ENCODE measurements at places on chromosomes 3 and 15.

DNA sequence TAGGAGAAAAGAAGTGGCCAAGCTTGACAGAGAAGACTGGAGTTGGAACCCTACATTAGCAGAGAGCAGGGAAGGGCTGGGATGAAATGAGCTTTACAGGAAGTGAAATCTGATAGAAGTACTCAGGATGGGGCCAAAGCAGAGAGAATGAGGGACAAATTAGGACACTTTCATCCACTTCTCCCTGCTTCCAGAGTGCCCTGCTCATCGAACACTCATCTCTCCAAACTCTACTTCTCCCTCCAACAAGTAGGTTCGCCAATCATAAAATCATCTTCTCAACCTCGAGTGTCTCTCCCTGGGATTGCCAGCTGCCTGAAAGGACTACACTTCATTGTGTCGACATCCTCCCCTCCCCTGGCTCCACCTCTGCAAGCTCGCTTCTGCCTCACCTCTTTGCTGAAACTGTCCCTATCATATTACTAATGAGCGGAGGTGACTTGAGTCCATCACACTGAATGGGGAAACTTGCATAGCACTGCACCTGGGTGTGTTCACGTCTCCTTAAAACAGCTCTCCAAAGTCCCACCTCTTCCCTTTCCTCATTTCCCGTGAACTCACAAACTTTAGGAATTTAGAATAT is 365.8 kb downstream of the FOXP1 start:
- no peak for DNase-seq

DNA sequence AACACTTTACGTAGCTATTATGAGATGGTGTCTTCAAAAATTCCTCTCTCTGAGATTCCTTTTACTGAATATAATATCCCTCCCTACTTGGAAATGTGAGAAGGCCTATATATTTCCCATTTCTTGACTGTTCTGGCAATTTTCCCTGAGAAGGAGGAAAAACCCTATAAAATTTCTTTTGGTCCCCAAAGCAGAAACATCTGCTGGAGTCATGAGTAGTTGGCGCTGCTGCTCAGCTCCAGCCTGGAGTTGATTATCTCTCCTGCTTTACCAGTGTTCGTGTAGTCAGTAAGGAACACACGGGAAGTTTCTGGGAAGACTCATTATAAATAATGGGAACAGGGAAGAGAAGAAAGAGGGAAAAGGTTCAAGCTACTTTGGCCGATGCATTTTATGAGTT is 680.1 kb downstream of the EPHA3 start:
- DNase-seq: no peak

DNA sequence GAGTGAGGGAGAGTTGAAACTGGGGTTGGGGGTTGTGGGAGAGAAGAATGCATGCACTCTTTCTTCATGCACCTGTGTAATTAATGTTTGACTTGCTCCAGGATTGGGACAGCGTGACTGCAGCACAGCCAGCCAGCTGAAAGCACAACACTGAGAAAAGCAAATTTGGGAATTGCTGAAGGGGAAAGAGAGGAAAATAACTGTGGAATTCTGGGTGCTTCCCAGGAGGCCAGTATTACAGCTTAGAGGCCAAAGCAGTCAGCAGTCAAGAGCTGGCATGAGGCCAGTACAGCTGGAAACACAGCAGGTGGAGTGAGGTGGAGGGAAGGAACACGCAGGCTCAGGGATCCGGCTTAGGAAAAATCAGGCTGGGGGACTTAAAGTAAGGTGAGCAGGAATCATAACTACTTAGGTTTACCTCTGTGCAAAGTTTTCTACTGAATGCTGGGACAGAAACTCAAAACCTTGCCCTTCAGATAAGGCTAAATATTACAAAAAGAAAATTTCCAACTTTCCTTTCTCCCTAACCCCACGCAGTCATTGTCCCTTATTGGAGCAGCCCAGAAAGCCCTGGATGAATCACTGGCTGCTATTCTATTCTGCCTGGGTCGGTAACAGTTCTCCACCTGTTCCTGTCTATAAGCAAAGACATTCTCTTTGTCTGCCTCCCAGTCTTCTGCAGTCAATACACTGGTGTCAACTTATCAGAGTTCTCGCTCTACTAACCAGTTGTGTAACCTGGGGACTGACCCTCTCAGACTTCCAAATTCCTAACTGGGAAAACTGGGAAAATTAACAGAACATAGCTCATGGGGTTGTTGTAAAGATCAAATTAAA is 167.2 kb downstream of the MAGI1 start:
- DNase-seq: no peak

- no peak for DNase-seq
Measured at GRCh38 chr15:63530752-63531299, 26.4 kb downstream of the USP3 start.

DNA sequence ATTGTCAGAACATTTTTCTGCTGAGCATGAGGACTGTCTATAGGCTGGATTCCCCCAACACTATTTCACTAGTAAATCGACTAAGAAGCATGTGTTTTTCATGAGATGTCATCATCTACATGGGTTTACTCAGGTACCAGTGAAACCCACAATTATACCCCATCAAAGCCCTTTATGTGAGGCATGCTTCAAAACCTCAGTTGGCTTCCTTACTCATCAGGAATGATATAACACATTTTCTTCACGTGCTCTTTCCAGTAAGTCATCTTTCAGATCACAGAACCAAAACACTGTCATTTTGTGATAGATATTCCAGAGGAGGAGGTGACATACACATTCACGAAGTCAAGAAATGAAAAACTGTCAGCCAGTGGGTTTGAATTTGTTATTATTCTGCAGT is 116.5 kb downstream of the ANO10 start:
- DNase-seq: no peak

DNA sequence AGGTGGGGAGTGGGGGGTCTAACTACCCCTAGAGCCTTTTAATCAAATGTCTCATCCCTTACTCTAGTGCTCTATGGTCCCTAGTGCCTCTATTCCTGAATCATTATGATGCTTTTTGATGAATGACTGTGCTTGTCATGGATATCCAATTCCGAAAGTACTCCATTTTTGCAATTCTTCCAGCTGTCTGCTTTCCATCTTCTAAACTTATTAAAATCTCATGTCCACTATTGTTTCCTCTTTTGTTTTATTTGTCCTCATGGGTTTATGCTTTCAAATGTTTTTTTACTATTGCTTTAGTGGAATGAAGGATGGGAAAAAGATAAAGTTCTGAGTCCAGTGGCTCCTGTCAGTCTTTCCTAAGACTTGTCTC is 77.2 kb upstream of the KCNMB2 start:
- no peak for DNase-seq

DNA sequence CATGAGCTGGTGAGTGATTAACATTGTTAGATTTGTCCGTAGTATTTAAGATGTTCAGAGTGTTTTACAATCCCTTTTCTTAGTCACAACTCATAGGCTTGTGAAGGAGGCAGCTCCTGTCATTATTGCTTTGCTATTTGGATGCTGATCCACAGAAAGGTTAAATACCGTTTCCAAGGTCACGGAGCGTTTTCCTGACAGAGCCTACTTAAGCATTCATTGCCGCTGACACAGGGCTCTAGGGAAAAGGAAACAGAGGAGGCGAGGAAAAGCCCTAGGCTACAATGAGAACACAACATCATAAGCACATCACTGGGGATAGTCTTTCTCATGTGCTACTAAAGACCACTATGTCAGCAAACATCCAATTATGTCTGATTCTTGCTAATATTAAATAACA is 38.5 kb upstream of the CPB1 start:
- DNase-seq: no peak

DNA sequence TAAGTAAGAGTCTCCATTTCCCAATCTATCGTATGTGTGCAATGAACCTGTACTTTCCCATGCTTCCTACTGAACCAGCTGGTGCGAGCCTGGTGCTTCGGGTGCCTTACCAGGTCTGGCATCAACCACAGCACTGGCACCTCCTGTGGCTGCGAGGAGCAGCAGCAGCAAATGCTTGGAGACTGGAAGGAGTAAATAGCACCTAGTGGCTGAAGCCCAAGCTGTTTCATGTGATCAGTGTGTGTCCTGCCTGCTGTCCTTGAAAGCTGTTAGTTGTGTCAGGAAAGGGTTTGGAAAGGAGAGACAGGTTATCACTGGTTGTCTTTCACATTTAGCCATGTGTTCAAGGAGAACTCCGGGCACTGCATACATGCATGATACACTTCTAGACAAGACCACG is 31.8 kb downstream of the PCOLCE2 start:
- no peak for DNase-seq

DNA sequence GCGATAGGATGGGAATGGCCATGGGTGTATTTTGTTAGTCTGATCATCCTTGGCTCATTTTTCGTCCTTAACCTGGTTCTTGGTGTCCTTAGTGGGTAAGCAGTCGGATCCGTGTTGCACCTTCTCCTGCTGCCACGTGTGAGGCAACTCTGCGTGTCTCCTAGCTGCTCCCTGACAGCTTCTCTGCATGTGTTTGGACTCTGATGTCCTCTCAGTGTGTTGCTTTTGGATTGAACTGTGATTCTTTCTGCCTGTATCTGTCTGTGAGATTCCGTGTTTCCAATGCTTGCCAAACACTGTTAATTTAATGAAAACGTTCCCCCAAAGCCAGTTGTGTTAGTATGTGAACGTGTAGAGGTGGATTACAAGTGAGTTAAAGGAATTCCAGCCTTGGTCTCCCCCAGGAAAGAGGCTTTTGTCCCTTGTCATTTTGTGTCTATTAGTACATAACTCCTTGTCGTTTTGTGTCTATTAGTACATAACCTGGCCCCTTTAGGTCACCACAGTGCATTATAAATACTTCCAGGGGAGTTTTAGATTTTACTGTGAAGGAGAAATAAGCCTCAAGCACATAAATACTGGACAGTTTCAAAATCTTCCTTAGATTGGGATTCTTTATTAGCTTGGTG is 172.4 kb downstream of the CHDH start:
- DNase-seq: no peak

Measured in head of caudate nucleus (tissue), 42 donors.